ENCODE measurements at places on chromosomes 16 and 17.

- no peak for DNase-seq
These were observed 9.5 kb upstream of the UNK start for GRCh38 chr17:75774991-75775668.

GRCh38 chr17:34886831-34887230 lies 74.4 kb downstream of the CCT6B start:
- DNase-seq, result no peak

- no peak for DNase-seq
These were observed 7.7 kb downstream of the EEF2K start for GRCh38 chr16:22213801-22214200.

GRCh38 chr17:5254903-5255521 lies 20.4 kb upstream of the SCIMP start:
- DNase-seq, result no peak

DNA sequence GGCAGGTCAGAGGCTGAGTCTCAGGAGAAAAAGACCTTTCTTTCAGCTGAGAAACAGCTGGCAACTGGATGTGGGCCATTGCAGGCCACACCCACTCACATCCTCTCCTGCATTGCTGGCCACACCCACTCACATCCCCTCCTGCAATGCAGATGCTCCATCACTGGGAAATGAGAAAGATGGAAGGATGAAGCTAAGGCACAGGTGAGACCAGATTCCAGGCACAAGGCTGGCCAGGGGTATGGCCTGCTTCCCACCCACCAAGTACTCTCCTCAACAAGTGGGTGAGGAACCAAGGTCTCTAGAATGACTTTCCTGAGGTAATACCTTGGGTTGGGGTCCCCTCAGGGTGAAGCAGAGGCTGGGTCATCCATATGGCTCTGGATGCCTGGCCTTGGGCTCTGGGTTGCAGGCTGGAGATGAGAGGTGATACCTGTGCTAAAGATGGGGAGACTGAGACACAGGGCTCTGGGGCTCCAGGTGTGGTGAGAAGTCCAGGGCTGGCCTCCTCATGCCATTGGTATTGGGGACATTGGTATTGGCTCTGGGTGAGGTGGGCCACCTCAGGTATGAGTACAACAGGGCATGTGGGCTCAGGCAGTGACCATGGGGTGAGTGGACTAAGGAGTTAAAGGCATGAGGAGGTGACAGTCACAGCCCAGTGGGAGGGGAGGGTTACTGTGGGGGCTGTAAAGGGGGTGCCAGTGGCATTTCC lies 1726.8 kb downstream of the TP53TG3F start:
- DNase-seq, result no peak

GRCh38 chr17:43911904-43912303 lies 4.6 kb upstream of the MPP2 start:
- DNase-seq, result no peak

DNA sequence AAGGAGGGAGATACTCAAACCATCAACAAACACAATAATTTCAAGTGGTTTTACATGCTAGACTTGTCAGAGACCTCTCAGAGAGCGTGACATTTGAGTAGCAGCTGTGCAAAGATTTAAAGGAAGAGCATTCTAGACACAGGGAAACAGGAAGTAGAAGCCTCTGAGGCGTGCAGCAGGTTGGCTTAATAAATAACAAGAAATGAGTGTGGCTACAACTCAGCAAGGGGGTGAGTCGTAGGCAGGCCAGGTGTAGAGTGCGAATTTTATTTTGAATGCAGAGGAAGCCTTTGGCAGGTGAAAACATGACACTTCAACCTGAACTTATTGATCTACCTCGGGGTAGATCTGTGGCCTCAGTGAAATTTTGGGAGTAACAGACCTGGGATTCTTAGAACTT lies 73.2 kb upstream of the MRTFB start:
- DNase-seq, result no peak

DNA sequence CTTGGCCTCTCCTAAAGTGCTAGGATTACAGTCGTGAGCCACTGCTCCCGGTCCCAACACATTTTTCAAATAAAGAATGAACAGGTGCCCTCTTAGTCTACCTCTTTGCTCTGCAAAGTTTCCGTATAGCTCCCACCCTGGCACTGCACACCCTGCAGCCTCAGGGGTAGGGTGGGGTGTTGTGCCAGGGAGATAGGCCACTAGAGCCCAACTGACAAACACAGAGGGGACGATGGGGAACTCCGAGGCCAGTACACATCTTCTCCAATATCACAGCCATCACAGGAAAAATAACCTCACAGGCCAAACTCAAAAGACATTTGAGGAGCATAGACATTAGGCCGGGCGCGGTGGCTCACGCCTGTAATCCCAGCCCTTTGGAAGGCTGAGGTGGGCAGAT lies 2.7 kb upstream of the SLC12A4 start:
- DNase-seq, result no peak

GRCh38 chr17:78226055-78226758 lies 5.2 kb upstream of the TMEM235 start:
- no peak for DNase-seq

GRCh38 chr16:87375426-87376135 lies 8.0 kb downstream of the FBXO31 start:
- DNase-seq, result no peak

GRCh38 chr17:54255696-54256095 lies 433.0 kb downstream of the KIF2B start:
- no peak for DNase-seq

DNA sequence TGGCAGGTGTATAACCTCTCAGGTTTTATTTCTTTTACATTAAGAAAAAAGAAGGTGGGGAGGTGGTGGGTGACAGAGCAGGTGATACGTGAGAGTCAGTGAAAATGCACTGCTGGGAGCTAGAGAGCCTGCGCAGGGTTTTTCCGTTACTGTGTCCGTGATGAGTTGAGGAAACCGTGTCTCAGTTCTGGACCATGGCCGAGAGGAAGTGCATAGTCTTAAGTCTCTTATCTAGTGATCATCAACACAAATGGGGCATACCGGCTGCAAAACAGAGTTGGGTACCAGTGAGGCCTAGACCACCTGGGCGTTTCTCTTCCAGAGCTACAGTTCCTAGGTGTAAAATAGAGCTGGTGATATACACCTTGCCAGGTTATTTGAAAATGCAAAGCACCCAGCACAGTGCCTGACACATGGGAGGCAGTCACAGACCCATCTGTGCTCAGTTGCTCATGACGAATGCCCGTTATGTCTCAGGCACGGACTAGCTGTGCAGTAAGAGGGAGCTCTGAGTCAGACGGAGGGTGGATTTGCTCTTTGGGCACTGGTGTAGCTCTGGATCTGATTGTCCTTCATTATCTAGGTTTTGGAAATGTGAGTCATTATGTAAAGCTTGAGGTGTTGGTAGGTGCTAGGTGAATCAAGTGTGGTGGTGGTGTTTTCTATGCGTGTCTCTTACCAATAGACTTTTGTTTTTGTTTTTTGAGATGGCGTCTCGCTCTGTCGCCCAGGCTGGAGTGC lies 60.9 kb downstream of the RPTOR start:
- DNase-seq, result no peak

GRCh38 chr17:17314501-17315071 lies 11.4 kb downstream of the NT5M start:
- DNase-seq, result no peak

DNA sequence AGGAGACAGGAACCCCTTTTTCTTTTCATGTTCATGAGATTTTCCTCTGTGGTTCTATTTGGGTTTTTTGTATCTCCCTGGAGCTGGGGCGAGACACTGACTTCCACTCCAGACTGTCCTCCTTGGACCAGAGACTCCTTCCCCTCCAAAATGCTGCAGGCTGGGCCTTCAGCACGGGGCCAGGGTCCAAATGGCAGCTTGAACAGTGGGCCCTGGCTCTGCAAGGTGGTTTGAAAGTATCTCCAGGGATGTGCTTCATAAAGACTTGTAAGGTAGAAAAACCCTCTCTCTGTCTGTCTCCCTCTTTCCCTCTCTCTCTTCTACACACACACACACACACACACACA lies 236.1 kb downstream of the ZNF423 start:
- no peak for DNase-seq

- no peak for DNase-seq
These were observed 3.6 kb downstream of the PNMT start for GRCh38 chr17:39671651-39672521.

DNA sequence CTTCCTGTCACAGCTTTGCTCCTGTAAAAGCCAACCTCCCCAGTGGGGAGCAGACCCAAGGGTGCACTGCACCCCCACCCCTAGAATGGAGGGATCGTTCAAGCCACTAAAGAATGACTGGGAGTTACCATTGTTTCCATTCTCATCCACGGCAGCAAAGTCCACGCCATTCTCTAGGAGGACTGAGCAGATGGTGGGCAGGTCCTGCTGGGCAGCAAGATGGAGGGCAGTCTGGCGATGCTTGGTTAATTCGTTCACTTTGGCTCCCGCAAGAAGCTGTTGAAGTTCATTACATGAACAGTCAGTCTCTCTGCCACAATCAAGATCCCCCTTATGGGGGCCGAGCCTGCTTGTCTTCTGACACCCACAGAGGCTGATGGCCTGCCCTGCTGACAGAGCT lies 30.8 kb downstream of the CYB5D2 start:
- DNase-seq, result no peak

DNA sequence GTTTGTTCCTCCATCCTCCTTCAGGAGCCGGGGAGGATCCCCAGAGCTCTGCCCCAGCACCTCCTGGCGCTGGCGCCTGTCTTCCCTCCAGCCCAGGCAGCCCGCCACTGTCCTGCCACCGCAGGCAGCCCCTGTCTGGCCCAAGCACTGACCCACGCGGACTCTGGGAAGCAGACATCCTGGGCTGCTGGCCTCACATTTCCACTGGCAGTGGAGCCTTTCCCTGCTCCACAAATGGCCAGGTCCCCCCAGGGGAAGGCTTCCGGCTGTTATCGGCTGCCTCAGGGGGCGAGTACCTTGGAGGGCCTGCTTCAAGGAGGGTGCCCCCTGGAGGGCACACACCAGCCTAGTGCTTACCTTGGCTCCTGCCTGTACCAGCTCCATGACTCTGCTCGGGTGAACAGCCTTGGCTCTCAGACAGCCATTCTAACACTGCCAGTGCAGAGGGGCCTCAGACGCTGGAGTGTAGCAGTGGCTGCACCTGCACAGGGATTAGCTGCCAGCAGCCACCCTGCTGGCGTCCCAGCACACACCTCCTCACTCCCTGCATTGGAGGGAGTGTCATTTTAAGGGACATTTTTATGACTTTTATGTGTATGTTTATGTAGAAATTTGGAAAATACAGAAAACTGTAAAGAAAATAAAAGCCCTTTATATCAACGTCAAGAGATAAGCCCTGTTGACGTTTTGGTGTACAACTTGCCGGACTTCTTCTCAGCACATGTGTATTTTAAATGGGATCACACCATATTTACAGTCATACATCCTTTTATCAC lies 21.0 kb downstream of the ACE start:
- peak; percentile 2 for DNase-seq

DNA sequence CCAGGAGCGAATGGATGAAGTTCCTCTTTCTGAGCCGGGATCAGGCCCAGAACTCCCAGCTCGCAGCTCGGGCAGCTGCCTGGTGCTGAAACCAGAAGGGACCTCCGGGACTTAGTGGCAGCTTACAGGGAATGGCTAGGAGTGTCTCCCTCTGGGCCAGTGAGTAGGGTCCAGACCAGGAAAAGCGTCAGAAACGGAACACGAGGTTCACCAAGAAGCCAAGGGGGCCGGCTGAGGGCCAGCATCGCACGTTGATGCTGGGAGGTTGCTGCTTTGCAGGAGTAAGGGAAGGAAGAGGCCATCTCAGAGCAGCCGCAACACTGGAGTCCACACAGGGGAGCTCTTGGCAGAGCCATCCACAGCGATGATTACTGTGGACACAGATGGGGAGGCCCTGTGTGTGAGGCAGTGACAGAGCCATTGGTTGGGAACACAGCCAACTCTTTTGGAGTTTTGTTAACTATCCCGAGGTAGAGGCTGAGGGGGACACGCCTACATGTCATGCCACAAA lies 74.0 kb upstream of the CREBBP start:
- DNase-seq, result no peak

DNA sequence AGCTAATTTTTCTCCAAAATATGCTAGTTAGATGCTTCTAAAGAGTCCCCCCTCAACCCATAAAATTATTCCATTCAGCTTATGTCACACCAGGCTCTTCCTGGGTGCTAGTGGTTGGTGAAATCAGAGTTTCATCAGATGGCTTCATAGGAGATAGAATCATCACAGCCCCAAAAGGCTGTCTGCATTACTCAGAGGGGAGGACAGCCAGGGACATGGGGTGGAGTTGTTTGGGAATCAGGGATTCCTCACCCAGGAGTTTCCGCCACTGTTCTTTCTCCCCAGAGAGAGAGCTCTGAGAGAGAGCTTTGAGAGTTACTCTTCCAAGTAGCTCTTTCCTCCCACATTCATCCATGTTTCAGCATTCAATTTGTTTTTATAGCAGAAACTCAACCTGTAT lies 288 bp upstream of the KRT34 start:
- DNase-seq, result no peak

DNA sequence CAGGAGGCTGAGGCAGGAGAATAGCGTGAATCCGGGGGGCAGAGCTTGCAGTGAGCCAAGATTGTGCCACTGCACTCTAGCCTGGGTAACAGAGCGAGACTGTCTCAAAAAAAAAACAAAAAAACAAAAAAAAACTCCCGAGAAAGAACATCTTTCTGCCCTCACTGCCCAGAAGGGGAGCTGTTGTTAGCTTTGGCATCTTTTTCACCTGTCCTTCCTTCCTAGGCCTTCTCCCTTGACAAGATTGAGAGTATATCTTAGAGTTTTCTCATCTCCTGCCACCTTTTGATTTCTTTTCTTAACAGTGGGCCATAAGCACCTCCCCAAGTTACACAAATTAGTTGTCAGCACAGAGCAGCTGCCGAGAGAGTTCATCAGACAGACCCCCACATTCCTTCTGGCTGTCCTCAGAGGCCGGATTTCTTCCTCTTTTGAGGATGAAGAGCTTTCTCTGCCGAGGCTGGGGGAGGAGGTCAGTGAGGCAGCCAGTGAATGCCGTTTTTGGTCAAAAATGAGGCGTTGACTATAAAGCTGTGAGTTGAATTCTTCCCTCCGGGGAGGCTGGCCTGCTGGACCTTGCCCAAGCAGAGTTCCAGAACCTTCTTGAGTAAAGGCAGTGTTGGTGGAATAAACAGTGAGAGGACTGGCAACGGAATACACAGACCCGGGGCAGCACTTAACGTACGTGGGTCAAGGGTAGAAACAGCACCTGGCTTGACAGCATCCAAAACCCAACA lies 127.0 kb downstream of the ABCC6 start:
- DNase-seq, result no peak

GRCh38 chr17:50834429-50835300 lies 721 bp upstream of the WFIKKN2 start:
- no peak for DNase-seq

GRCh38 chr16:79593754-79594153 lies 6.8 kb downstream of the MAF start:
- no peak for DNase-seq

All from NCI-H1105 treated with DMSO at 0.1 percent for 48 hours (cell line).